Stimulated activated CD4-positive, alpha-beta T cell treated with anti-CD3 and anti-CD28 coated beads, TNF-alpha, amount 100 ng/mL, for 1 hour (primary cell): ENCODE measurements at places on chromosomes 2 and 18.

- DNase-seq = no peak
These were observed 43.2 kb upstream of the GLS start for GRCh38 chr2:190837420-190837819.

DNA sequence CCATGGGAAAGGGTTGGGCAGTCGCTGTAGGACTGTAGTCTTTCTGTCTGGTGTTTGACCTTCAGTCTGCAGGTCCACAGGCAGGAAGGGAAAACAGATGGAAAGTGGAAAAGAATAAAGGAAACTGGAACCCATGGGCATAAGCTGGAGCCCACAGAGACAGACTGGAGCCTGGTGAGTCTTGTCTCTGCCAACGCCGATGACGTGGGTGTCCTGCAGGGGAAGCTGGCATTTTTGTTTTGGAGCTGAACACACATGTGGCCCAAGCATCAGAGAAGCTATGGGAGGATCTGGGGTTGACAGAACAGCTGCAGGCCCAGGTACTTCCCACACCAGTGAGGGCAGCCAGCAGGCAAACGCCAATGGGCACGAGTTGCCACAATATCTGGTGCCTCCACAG is 28.2 kb upstream of the SOCS6 start:
- DNase-seq = no peak

- no peak for DNase-seq
These were observed 16.9 kb upstream of the CYRIA start for GRCh38 chr2:16682431-16683118.

DNA sequence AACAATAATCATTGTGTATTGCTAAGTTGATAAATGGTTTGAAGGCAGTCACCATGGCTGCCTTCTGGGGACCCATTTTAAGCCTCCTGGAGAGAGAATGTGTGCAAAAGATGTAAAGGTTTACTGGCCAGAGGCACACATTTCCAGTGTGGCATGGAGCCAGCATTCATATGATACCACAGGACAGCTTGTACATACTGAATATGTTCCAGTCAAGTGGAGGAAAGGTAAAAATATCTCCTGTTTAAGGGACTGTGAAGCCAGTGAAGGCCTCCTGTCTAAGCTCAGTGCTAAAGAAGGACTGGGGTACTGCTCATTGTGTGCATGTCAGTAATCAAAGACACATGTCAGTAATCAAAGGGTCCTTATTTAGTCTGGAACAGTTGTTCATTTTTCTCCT is 119.2 kb downstream of the BABAM2 start:
- no peak for DNase-seq
